AG09319 (cell line): ENCODE measurements at places on chromosomes 7 and 10.

- no peak for DNase-seq
Observed at GRCh38 chr10:79379512-79380124, 32.3 kb downstream of the PPIF start.

- no peak for DNase-seq
Observed at GRCh38 chr10:128429835-128430513, 303.8 kb upstream of the MKI67 start.

GRCh38 chr10:89973326-89973725, 271.9 kb downstream of the KIF20B start:
- no peak for DNase-seq

GRCh38 chr7:33645104-33645503, 260.2 kb upstream of the BMPER start:
- DNase-seq = no peak

GRCh38 chr7:150476285-150476684, 25.9 kb downstream of the GIMAP8 start:
- no peak for DNase-seq

- DNase-seq = no peak
Observed at GRCh38 chr7:138713191-138713590, 12.0 kb upstream of the SVOPL start.

- no peak for DNase-seq
Observed at GRCh38 chr10:6473901-6474370, 106.1 kb downstream of the PRKCQ start.

DNA sequence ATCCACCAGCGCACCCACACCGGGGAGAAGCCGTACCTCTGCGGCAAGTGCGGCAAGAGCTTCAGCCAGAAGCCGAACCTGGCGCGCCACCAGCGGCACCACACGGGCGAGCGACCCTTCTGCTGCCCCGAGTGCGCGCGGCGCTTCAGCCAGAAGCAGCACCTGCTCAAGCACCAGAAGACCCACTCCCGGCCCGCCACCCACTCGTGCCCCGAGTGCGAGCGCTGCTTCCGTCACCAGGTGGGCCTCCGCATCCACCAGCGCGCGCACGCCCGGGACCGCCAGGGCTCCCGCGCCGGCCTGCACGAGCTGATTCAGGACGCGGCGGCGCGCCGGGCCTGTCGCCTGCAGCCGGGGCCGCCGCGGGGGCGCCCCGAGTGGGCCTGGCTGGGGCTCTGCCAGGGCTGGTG, 17.7 kb downstream of the ZNF775 start:
- DNase-seq = no peak

- DNase-seq = no peak
Observed at GRCh38 chr7:158945519-158945918, 89.2 kb downstream of the DYNC2I1 start.

DNA sequence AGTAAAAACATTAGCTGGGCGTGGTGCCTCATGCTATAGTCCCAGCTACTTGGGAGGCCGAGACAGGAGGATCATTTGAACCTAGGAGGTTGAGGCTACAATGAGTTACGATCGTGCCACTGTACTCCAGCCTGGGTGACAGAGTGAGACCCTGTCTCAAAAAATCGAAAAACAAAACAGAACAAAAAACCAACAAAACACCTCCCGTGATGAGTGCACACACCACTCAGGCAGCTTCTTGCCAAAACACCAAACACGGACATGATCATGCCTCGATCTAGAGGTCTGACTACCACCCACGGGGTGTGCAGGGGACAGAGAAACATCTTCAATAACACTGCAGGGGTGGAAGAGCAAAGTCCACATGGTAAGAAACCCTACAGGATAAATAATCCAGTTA, 44.4 kb downstream of the AMZ1 start:
- no peak for DNase-seq

- DNase-seq = peak; percentile 80
Observed at GRCh38 chr10:62433181-62433692, 59.1 kb downstream of the ZNF365 start.

GRCh38 chr7:83149466-83149865, 13.2 kb downstream of the PCLO start:
- no peak for DNase-seq

DNA sequence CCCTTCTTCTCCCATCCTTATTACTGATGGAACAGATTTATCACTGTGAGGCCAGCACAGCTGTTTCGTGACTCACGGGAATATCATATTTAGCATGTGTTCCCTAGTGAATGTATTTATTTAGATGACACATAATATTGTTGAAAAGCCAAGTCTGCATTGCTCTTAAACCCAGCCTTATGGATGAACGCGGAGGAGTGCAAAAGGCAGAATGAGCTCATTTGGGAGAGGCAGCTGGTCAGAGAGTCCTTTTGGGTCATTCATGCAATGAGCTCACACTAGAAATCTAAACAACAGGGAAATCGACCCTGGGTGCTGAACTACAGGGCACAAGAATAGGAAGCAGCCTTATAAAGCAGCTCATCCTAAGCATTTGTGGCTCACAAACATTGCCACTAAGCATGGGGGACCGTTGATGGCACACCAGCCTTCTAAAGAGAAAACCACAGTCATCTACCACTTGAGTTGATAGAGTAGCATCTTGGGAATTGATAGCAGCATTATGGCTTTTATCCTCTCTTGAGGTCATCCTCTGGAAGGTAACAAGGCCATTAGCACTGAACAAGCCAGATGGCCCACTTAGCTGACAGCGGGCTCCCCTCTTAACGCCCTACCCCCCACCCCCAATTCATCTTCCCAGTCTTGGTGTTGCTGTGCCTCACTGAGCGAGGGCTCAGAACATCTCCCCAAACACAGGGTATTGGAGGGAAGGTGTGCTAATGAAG, 32.9 kb upstream of the SDK1 start:
- DNase-seq = peak; percentile 59

- DNase-seq = no peak
Observed at GRCh38 chr10:75065076-75065475, 46.4 kb upstream of the SAMD8 start.

DNA sequence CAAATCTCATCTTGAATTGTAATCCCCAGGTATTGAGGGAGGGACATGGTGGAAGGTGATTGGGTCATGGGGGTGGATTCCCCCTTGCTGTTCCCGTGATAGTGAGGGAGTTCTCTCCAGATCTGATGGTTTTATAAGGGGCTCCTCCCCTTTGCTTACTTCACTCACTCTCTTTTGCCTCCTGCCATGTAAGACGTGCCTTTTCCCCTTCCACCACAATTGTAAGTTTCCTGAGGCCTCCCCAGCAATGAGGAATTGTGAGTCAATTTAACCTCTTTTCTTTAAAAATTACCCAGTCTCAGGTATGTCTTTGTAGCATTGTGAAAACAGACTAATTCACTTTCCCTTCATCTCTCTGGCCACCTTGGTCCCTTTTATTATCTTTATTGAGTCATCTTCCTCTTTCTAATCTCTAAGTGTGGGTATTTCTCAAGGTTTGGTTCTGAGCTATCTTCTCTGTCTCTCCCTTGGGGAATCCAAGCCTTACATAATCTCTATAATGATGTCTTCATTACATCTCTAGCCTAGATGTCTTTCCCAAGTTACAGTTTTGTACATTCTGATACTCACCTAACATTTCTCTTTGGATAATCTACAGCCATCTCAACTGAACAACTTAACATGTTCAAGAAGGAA, 99.1 kb upstream of the JCAD start:
- no peak for DNase-seq

- DNase-seq = peak; percentile 32
Observed at GRCh38 chr7:38796626-38797501, 112.1 kb downstream of the VPS41 start.

DNA sequence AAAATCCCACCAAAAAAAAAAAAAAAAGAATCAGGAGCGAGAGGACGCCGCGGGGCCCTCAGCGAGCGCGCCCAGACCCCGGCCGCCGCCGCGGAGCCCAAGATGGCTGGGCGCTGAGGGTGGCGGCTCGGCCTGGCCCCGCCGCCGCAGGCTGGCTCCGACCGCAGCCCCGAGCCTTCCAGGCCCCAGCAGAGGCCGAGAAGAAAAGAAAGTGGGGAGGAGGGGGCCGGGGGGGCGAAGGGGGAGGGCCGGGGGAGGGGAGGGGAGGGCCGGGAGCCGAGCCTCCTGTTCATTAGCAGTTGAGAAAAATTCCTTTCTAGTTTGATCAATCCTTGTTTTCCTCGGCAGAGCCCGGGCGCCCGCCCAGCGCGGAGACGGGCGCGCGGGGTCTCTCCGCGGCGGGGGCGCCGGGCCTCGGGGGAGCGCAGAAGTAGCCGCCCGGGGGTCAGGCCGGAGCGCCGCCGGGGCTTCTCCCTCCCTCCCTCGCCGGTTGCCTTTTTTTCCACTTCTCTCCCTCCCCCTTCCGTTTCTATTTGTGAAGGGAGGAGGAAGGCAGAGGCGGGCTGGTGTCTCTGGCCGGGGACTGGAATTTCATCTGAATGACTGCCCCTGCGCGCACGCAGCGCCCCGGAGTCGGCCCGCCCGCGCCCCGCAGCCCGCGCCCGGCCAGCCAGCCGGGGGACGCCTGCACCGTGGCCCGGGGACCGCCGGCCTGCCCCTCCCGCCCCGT, 778 bp upstream of the TRIM8 start:
- DNase-seq = peak; percentile 44
